ENCODE measurements at places on chromosomes 11 and 22.

DNA sequence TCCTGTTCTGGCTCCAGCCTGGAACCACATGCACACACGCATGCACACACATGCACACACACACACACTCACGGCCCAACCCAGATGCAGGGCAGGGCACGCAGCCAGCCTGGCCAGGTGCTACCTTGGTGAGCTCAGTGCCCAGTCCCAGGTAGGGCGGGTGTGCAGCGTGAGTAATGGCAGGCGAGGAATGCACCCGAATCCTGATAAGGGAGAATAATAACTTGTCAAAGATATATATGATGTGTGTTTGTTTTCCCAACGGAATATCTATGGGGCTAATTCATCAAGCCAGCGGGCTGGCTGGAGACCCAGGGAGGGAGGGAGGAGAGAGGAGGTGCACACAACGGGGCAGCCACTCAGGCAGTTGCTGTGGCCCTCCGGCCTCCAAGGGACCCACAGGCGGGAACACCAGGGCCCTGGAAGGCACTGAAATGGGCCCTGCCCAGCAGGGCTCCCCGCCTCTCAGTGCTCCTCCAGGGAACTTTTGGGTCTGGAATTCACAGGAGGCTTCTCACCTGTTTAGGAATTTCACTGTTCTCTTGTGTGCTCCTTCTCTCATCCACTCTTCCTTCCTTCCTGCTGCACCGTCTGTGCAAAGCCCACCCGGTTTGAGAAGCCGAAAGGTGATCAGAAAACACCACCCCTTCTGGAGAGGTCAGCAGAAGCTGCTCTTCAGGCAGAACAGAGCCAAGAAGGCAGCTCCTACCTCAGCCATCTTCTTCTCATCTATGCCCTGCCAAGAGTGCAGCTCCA, 79.0 kb downstream of the BUD13 start:
- no peak for DNase-seq

- DNase-seq = no peak
Observed at GRCh38 chr11:70367071-70367470, 31.3 kb upstream of the CTTN start.

DNA sequence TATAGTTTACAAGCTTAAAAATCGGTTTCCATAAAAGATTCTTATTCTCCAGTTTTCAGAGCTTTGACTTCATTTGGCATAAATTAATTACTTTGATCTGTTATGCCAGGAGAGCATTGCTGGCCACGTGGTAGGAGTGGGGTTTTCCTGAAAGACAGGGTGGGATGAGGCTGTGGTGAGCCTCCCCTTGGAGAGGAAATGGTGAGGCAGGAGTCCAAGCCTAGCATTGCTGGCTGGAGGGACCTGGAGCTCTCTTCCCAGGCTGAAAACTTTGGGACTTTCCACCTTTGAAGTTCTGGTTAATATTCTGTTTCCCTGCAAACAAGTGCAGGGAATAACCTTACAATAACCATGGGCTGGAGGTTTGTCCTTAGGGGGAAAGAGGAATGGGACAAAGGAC, 21.1 kb upstream of the CSF2RB start:
- DNase-seq = no peak

DNA sequence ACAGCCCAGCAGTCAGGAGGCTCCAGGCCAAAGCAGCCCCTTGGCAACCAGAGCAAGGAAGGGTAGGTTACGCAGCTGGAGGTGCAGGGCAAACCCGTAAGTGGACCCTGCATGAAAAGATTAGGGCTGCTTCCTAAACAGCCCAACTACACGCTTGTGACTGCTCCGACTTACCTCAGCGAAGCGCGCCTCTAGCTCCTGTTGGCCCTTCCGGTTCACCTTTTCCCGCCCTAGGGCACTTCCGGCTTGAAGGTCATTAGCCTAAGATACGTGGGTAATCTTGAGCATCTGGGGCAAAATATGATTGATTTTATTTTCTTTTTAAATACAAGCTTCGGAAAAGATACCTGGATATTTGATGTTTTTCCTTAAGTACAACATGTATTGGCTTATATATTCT, at the start of gene CCDC73:
TSS of gene CCDC73 (minus strand) at position 224 of the 400 bp plus-strand sequence. CDS start 34,419 bp downstream, outside the sequence.
- no peak for DNase-seq

Measured in effector memory CD8-positive, alpha-beta T cell (primary cell).